ENCODE measurements at places on chromosomes 16 and 17.

GRCh38 chr16:83728492-83728891, 79.3 kb upstream of the HSBP1 start:
- no peak for DNase-seq

DNA sequence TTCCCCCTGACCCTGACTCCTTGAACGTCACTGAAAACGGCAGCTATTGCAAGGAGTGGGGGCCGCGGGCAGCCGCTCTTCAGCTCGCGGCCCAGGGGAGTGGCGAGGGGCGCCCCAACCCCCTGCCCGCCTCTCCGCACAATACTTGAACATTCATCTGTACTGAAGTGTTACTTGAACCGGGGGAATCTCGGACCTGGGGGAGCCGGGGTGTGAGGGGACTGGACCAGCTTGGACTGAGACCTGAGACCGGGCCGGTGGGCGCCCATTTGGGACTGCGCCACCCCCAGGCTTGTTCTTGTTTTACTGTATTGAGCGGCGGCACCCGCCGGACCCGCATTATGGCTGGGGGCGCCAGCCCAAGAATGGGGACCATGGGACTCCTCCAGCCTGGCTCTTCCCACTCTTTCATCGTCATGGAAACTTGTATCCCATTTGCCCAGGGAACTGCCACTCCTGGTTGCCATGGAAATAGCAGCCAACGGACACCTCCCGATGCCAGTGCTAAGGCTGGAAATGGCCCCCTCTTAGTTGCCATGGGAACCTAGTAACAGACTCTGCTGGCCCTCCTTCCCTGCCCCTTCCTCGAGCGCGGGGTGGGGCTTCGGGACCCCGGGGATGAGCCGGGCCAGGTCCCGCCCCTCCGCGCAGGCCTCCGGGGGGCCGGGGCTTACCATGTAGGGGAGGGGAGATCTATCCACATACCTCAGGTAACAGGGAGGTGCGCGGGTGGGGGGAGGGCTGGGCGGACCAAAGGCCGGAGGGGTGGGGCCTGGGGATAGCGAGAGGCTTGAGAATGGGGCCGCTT, 805 bp upstream of the ORAI3 start:
- peak; percentile 98 for DNase-seq

DNA sequence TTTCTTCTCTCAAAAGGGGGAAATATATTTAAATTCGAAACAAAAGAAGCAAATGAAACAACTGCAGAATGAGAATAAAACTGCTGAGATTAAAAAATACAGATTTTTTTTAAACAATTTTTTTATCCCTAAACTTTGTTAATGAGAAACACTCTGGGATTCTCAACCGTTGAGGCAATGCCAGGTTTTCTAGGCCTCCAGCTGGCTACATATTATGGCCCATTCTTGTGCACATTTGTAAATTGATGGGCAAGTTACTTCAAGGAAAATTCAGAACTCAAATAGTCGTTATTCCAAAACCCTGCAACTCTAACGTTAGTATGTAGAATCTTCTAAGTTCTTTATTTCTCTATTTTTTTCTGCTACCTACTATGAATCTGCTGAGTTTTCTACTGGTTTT, 239.3 kb upstream of the WSCD1 start:
- DNase-seq, result no peak

DNA sequence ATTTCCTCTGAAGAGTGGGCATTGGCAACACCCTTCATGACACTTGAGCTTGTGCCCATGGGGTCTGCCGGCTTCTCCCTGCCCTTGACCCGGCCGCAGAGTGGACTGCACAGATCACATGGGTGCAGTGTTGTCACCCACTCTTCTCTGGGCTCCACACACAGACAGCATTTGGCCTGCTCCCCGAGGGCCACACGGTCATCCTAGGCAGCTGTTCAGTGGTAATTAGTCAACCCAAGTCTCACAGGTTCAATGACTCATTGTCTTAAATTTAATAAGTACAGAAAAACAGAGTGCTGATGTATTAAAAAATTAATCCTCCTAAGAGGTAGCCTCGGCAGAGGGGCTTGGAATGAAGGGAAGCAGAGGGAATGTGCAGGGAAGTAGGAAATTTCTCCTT, 204.8 kb downstream of the MSI2 start:
- no peak for DNase-seq

DNA sequence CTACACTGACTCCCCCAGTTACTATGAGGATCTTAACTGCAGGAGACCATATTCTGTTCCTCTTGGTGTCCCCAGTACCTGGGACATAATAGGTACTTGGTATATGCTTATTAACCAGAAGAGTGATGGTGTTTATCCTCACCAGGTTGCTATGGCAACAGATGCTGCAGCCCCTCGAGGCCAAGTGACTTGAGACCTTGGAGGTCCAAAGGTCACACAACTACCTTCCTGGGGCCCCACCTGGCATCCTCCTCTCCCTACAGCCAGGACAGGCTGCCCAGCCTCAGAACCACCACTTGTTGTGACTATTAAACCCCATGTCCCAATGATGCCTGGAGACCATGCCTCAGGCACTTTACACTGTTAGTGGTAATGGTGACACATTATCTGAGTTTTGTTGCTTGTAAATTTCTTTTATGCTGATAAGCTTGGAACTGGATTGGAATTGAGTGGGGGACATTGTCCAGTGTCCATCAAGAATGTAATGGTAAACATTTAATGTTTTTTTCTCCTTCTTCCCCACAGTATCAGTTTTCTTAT, 189.4 kb downstream of the CCDC182 start:
- DNase-seq, result no peak

DNA sequence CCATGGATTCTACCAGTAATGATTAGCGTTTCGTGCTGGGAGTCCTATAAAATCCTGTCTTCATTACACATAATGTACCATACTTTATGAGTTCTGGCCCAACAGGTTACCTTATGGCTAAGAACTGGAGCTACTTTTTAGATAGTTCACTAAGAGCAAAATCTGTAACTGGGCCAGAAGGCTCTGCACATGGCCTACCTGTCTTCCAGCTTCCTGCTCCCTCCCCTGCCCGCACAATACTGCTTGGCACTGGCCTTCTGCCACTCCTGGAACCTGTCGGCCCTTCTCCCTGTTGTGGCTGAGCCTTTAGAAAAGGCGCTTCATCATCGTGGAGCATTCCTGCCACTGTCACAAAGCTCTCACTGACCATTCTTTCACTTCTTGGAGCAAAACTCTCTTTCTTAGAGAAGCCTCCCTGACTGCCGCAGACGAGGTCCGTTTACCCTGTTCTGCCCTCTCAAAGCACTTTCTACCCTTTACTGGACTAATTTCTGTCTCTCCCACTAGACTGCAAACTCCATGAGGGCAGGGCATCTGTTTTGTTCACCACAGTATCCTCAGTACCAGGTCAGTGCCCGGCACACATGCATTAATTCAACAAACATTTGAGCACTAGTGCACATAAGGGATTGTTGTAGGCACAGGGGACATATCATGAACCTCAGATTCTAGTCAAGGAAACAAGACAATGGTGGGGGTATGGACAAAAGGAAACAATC, 116.5 kb downstream of the PARN start:
- no peak for DNase-seq

GRCh38 chr17:6048486-6048885, 21.7 kb upstream of the WSCD1 start:
- no peak for DNase-seq

DNA sequence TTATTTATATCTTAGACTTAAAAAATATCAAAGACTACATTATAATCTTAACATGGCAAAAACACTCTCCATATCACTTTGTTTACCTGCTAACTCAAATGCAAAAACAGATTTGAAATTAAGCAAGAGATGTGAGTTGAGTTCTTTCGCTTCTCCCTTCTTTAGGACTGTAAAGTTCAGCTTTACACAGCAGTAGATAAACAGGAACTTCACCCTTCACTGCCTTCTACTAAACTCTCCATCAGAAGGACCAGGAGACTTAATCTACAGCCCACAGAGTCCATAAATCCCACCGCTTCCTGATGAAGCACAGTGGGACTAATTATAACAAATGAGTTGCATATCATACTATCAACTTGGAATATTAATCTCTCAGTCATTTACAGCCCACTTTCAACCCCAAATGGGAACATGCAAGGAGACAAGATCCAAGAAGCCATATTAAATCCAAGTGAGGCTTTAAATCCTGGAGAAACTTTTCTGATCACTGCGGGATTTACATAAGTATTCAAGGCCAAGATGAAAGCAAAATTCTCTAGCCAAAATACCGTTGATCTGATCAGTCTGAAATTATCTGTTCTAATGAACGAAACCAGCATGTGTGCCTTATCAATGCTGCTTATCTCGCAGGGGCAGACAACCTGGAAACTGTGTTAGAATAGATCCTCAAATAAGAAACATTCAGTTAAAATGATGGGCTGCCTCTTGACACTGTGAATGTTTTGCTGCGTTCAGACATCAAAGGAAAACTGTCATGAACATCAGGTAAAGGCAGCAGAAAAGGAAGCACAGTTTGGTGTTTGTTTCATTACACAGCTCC, 1.6 kb downstream of the AMFR start:
- DNase-seq, result no peak

DNA sequence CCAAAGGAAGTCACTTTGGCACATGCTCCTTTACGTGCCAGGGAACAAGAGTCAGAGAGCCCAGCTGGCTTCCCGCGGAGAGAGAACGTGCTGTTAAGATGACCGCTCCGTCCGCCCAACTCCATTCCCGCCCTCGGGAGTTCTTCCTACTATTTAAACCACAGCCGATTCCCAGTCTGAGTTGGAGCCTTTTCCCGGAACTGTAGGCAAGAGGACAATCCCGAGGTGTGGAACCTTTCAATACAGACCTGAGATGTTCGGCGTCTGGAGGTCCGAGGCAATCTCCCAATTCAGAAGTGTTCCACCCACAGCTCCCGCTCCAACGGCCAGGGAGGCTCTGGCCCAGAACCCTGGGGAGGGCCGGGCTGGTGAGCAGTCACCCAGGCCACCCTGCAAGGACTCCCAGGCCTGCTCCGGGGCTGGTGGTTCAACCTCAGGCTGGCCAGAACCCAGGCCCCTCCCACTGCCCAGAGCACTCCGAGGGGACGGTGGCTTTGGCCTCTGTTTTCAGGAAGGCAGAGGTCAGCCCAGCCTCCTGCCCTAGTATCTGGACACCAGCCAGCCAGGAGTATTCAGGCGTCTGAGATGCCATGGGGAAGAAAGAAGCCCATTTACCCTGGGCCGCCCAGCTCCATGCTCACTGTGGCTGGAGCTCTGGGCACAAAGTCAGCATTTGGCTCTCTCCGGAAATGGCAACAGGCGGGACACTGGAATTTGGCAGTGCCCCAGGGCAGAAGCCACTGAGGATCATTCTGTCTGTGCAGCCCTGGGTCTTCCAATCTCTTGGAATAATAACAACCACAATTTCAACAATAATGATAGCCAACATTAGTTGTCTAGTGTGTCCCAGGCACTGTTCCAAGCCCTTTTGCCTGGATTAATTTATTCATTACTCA, 21.4 kb downstream of the EMP2 start:
- peak; percentile 61 for DNase-seq

DNA sequence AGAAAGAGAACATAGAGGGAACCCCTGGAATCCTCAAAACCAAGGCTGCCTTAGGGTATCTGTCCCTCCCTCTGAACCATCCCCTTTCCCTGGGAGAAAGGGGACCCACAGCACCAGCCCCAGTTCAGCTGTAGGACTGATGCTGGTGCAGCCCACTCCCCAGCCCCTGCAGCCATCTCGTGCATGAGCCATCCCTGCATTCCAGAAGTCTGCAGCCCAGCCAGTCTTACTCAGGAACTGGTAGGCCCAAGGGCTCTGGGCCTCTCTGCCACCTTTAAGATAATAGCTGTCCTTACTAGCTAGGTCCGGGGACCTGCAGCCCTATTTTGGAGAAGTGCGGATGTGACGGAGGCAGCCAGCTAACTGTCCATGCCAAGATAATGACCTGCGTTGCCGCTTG, 6.0 kb upstream of the EVPL start:
- DNase-seq, result no peak

- DNase-seq, result peak; percentile 87
These were observed 44.3 kb downstream of the TBC1D16 start for GRCh38 chr17:79991140-79991923.

DNA sequence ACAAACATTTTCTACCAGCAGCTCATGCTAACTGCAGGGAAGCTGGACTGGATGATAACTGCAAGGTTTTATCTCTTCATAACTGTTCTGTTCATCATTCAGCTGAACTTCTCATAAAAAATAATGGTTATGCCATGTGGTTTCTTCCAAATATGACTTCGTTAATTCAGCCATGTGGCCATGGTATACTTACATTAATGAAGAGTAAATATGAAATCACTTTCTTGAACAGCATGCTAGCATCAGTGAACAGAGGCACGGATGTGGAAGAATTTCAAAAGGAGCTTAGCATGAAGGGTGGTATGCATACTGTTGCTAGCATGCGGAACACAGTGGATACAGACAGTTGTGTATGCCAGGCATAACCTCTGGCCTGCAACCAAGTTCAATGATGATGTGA, 1417.0 kb upstream of the CDH8 start:
- no peak for DNase-seq

GRCh38 chr17:27398691-27399090, 57.6 kb upstream of the KSR1 start:
- no peak for DNase-seq

All from Ammon's horn (tissue), 1 donor.